RPMI7951 (cell line): ENCODE measurements at places on chromosomes 12 and 14. TPM values are rescaled to one million over a fixed set of nuclear protein-coding genes. Genes with fewer than 3 reads are reported as not detected.
A peak's percentile ranks its signal among the peaks of the same experiment; 100 is the strongest.

The TCHP gene
- total RNA-seq: 9.4 and 10.2 TPM in 2 replicates

GRCh38 chr12:76622915-76623314, 63.3 kb upstream of the OSBPL8 start:
- DNase-seq: no peak

The SDR9C7 gene
- not detected in 2 replicates for total RNA-seq

- DNase-seq: no peak
Measured at GRCh38 chr12:25269701-25270100, 19.0 kb upstream of the KRAS start.

The KRT73 gene
- total RNA-seq: not detected in 2 replicates

GRCh38 chr12:70520847-70521246, 116.4 kb downstream of the PTPRB start:
- no peak for DNase-seq

The KCNC2 gene
- total RNA-seq: not detected in 2 replicates

GRCh38 chr12:28711421-28711820, 437.7 kb upstream of the FAR2 start:
- DNase-seq: no peak

DNA sequence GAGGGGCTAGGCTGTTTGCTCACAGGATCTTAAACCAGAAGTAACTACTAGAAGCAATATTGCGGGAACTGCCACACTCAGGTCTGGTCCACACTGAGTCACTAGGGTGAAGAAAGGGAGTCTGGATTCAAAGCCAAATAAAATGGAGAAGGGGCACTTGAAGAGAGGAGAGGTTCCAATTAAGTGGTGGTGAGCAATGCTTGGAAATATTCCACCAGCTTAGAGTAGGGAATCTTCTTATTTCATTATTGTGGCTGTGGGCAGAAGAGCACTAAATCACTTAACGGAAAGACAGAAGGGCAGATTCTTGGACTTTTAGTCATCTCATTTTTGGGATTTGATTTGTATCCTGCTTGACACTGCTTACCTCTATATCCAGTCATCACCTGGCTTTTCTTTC, 48.6 kb upstream of the PPP1R12A start:
- peak; percentile 94 for DNase-seq

The GRIN2B gene
- total RNA-seq: not detected in 2 replicates

GRCh38 chr12:57458665-57459054, 925 bp upstream of the GLI1 start:
- no peak for DNase-seq

- DNase-seq: no peak
Measured at GRCh38 chr12:27998170-27998569, 25.6 kb upstream of the PTHLH start.

DNA sequence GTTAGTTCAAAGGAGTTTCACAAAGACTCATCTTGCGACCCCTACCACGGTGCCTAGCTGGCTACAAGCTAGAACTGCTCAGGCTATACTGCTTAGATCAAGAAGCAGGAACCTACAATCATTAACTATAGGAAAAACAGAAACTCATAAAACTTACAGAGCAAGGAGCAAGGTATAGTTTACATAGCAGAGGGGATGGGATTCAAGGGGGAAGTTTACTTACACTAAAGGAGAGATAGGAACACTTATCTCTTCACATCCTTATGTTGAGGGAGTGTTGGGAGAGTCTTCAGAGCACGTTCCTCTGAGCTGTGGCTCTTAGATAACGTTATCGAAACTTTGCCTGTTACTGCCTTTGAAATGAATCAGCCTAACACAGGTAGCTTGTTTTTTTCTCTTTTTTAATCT, 58.1 kb downstream of the FSCB start:
- no peak for DNase-seq

The AJUBA gene
- 31.0 and 35.3 TPM in 2 replicates for total RNA-seq

The KRT83 gene
- total RNA-seq: not detected in 2 replicates

DNA sequence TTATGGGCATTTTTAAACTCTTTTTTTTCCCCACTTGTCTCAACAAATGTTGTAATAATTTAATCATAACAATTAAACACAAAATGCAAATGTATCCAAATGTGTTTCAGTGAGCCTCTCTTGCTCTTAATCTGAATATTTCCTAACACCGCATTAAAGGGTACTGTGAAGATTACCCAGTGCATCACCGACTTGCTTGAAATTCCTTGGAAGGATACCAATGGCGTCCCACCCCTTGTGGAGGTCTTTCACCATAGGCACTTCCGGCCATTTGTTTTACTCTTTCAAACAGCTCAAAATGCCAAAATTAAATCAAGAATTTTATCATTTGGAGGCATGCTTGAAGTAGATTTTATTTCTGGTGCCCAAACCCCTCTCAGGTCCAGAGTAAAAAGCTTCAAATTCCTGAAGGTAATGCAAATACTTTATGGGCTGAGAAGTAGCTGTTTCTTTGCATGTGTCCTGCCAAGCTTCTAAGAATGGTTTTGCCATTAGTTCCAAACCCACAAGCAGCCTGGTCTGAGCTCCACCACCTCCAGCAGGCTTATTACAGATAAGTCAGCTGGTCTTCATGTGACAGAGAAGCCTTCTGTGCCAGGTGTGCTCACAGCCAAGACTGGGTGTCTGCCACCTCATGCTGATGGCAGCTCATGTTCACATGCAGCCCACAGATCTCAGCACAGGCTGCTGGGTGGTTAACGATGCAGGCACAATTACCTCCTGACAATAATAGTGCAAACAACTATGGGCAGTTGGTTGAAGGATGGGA, 16.4 kb upstream of the NUDT4 start:
- no peak for DNase-seq

DNA sequence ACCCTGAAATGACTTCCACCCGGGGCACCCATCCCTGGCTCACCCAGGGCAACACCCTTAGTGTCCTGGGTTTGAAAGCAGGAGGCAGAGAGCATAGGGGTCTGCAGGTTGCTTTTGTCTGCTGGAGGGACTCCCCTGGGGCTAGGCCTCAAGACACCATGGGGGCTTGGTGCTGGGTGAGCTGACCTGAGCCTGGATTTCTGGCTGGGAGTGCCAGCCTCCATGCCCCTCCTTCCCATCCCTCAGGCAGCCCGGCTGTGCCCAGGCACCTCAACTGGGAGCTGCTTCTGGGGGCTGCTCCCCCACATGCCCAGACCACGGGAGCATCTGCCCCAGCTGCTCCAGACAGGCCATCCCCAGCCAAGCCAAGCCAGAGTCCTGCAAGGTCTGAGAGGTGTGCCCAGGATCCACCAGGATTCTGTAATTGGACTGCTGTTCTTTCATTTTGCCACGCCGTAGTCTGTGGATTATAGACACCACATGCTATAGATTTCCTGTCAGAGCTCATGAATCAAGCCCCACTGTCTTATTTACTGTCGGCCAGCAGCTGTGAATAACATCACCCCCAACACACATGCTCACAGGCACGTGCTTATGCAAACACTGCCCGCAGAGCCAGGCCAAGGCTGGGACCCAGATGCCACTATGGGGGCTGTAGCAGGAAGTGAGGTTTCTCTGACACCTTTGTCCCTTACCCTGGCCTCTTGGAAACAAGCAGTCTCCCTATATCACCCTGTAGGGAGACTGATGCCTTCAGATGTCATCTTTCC, 29.4 kb upstream of the ESRRB start:
- peak; percentile 60 for DNase-seq

DNA sequence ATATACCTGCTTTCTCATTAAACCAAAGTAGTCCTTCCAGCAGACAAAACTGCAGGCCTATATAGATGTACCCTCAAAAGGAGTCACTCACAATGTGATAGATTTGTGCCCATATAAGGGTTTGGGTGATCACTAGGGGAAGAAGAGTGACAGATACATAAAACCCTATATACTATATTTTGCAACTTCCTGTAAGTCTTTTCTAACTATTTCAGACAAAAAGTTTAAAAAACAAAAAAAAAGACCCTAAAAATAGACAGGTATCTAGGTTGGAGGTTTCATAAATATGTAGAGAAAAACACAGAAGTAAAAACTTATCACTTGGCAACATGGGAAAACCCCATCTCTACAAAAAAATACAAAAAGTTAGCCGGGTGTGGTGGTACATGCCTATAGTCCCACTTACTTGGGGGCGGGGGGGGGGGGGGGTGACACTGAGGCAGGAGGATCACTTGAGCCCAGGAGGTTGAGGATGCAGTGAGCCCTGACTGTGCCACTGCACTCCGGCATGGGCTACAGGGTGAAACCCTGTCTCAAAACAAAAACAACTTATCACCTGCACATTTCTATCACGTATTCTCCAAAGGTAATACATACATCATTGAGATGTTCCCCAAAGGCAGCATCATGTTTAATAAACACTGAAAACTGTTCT, 2.9 kb downstream of the VCPKMT start:
- DNase-seq: no peak

- no peak for DNase-seq
Measured at GRCh38 chr12:97293541-97293940, 169.1 kb upstream of the RMST start.

The PRB2 gene
- total RNA-seq: not detected in 2 replicates

GRCh38 chr14:24840204-24840893, 206.4 kb upstream of the GZMB start:
- peak; percentile 42 for DNase-seq

GRCh38 chr12:94305130-94305957, 154.3 kb downstream of the CEP83 start:
- DNase-seq: no peak

DNA sequence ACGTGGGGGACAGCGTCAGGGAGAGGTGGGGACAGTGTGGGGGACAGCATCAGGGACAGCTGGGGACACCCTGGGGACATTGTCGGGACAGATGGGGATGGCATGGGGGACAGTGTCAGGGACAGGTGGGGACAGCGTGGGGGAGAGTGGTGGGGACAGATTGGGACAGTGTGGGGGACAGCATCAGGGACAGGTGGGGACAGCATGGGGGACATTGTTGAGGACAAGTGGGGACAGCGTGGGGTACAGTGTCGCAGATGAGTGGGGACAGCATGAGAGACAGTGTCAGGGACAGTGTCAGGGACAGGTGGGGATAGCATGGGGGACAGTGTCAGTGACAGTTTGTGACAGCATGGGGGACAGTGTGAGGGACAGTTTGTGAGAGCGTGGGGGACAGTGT, 240.9 kb downstream of the TMEM121 start:
- DNase-seq: no peak

- DNase-seq: no peak
Measured at GRCh38 chr12:54974279-54974678, 10.3 kb downstream of the TESPA1 start.

The AMDHD1 gene
- total RNA-seq: 0.39 and 1.6 TPM in 2 replicates

The TMEM63C gene
- total RNA-seq: not detected in 2 replicates
